ENCODE measurements at places on chromosomes 1 and 21.

- no peak for DNase-seq
These were observed 7.7 kb downstream of the SLC5A9 start for GRCh38 chr1:48230236-48230635.

- DNase-seq = no peak
These were observed 16.1 kb downstream of the DSCAM start for GRCh38 chr21:40830836-40831235.

- DNase-seq = no peak
These were observed 670.6 kb upstream of the PKN2 start for GRCh38 chr1:88013485-88013884.

DNA sequence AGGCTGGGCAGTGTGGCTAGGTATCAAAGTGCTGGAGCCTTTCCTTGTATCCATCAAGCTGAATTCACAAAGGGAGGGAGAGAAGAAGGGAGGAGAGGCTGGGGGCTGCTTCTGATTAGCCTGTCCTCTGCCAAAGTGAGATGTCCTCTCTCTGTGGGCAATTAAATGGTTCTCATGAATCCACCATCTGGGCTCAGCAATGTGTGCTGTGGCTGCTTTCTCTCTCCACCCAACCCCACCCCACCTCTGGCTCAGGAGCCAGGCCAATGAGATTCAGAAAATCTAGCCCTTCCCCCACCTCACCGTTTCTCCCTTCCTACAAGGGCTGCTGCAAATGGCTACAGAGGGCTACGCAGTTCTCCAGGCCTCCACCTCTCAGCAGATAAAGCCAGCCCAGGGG is 154.6 kb downstream of the TENT5C start:
- no peak for DNase-seq

DNA sequence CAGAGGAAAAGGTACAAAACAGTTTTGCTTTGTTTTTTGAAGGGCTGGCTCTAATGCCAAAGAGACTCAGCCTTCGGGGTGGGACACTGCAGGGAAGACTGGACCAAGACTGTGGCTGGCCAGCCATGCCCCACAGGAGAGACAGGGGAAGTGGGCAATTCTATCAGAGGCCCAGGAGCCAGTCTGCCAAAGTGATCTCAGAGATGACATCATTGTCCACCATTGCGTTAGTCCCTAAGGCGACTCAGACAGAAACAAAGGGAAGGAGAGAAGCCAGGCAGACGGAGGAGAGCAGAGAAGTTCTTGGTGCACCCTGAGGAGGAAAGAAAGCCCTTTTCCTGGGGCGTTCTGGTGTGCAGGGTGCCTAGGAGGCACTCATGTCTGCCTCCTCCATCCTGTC is 26.4 kb downstream of the OPTC start:
- no peak for DNase-seq

DNA sequence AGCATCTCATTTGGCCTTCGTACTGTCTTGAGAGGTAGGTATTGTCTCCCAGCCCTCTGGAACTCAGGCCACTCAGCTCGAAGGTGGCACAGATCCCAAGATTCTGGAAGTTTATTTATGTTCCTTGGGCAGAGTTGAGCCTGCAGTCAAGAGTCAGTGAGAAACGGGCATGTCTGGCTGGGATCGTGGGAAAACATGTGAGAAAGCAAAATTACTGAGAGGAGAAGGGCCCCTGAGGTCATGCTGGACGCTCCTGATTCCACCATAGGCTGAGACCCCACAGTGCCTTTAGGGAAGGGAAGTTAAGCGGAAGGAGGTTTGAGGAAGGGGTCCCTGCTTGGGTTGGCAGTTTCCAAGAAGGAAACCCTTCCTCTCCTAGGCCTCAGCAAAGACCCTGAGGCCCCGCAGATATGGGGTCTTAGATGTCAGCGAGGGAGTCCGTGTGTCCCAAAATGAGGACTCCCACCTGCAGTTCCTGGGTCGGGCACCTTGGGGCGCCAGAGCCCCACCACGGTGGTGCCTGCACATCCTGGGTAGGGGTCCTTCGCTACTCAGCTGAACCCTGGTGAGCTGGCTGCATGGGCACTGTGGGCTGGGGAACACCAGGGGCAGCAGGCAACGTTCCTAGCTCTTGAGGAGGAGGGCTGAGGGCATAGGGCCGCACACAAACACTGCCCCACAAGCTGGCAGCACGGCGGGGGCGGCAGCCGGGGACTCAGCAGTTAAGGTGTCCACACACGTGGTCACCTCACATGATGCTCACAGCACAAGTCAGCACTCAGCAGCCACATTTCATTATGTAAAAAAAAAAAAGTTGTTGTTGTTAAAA is 12.3 kb upstream of the SEMA4A start:
- no peak for DNase-seq

DNA sequence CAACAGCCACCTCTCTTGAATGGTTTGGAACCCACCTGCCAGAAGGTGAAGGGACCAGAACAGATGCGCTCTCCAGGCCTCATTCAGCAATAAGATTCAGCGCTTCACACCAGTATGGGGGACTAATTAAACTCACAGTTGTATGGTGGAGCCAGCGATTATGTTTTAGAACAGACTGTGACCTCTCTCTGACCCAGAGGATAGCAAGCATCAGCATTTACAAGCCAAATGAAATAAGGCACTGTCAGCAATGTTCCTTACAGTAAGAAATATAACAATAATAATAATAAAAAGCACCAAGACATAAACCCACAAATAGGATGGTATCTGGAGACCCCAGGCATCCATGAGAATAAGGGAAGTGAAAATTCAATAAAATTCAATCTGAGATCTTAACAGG is 6.9 kb upstream of the CDC42BPA start:
- DNase-seq = no peak

GRCh38 chr21:31130821-31131220 is 92.5 kb upstream of the KRTAP19-8 start:
- DNase-seq = no peak

GRCh38 chr1:238399558-238399957 is 508.8 kb upstream of the ZP4 start:
- DNase-seq = no peak

DNA sequence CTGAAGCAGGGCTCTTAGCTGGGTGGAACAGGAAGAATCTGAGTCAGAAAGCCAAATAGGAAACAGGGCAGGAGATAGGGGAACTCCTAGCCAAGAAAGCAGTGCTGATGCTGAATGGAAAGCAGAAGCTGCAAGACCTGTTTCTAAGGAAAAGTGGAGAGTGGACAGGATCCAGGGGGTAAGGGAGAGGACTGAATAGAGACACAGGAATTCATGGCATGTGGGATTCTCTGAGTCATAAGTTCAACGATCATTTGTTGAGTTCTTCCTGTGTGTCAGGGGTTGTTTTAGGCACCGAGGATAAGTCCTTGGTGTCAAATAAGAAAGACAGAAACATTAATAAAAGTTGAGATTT is 153.8 kb upstream of the FGGY start:
- DNase-seq = no peak

GRCh38 chr1:37631036-37631435 is 3.7 kb downstream of the RSPO1 start:
- DNase-seq = no peak

DNA sequence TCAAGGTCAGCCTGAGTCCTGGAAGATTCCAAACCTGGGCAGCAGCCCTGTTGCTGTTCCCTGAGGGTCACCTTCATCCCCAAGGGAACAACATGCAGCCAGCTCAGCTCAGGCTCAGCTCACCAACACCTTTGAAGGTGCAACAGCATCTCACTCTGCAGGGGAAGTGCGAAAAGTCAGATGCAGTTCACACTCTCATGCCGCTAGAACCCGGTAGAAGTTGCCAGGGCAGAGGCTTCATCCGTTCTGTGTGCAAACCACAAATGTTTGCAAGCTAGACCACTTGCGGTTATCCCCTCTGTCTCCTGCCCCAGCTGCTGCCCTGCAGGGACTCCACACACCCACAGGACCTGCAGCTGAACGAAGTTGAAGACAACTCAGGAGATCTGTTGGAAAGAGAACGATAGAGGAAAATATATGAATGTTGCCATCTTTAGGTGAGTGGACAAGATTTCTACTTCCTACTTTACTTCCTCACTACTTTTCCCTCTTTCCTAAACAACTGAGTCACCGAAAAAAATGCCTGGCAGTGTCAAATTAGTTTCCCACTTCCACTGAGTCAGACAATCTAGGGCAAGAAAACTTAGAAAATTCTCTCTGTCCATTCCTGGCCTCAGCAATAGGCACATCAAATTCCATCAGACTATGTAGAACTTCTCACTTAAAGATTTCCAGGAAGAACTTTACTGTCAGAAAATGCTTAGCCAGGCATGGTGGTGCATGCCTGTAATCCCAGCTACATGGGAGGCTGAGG is 1.8 kb upstream of the FCRL6 start:
- no peak for DNase-seq

DNA sequence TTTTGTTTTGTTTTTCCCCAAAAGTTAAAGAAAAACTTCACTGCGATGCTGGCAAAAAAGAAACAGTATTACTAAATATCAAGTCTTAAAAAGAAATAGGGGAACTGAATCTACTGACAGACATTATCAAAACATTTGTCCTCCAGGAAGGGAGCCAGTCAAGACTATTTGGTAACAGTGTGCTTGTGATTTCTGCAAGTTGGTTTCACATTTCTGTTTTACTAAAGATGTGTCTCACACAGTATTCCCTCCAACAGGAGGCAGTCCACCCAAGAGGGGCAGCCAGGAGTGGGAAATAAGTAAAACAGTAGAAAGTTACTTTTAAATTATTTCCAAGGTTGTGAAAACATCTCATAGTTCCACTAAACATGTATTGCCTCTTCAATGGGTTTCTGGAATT is 74.4 kb upstream of the SDC3 start:
- DNase-seq = no peak

DNA sequence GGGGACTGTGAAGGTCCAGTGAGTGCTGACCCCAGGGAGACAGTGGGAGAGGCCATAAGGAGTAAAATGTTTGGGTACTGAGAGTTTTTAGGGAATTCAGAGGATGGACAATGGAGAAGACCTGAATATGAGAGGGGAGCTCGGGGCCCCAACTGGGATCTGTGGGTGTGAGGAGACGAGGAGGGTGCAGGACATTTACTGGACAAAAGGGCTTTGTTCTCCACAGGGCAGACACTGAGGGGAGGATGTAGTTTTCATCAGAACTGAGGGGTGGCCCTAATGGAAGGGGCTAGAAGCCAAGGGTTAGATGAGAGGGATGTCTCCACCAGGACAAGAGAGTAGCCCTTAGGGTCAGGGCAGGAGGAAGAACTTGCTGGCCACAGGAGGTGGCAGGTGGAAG is 30.0 kb downstream of the TMCC2 start:
- no peak for DNase-seq

GRCh38 chr1:162861625-162862024 is 650 bp upstream of the CCDC190 start:
- no peak for DNase-seq
